Activated CD4-positive, alpha-beta T cell treated with anti-CD3 and anti-CD28 coated beads, Interleukin-2, Interleukin-4, amounts not matched to agents 100 ng/mL and 50 ng/mL, durations not matched to agents 16 hours and 8 hours (primary cell): ENCODE measurements at places on chromosomes 6 and 20.

DNA sequence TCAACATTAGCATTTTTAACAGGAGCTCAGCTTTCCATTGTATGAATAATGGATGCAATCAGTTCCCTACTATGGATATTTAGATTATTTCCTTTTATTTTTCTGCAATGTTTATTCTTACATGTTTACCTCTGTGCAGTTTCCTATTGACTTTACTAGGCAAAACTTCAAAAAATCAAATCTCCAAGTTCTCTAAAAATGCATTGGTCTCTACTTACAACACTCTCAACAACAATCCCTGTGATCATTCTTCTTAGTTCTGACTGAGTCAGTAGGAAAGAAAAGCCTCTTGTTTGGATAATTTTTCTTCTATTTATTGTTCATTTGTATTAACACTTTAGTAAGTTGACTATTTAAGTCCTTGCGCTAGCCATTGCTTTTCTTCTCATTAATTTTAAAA lies 126.1 kb downstream of the KIF13A start:
- DNase-seq: no peak

DNA sequence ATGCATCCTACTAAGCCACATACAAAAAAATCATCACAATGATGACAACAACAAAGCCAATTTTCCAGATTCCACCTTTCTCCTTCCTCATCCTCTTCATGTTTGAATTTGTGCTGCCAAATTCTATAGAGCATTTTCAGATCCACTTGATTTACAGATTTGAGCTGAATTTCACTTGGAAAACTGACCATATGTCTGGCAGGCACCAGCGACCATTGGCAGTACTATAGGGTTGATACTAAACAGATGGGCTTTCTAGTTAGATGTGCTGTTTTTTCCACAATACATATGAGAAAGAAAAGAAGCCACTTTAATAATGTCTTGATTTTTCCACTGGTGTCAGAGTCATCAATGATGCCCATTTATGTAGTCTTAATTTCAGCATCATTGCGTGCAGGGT lies 127.0 kb downstream of the PHACTR3 start:
- DNase-seq: no peak

DNA sequence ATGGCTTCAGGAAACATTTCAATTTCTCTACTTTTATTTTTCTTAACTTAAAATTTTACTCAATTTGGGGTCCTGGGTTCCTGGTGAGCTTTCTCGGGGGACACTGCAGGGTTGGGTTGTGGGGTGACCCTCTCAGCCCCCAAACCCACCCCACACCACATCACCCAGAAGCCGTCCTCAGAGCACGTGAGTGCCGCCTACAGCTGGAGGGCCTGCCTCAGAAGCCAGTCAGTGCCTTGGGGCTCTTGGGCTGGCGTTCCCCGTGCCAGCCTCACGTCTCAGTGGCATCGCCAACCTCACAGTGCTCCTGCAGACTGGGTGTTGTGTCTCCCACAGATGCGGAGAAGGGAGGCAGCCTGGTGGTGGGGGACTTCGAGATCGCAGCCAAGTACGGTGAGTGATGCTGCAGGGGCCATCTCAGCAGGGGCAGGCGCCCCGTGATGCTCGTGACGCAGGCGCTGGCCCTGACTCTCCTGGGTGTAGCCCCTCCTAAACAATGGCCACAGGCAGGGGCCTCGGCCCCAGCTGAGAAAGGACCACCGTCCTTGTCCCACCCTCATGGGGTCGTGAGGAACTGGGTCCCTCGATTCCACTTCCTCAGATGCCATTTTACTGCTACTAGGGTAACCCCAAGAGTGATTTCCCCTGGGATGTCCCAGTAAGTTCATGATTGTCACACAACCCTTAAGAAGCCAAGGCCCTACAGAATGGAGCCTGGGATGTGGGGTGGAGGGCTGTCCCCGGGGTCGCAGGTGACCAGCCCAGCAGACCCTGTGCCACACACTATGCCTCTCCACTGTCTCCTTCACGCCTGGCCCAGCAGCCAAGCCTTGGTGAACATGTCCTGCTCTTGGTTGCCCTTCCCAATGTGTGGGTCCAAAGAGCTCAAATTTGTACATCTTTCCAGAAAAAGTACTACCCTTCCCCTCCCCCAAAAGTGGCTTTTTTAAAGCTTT lies 23.8 kb upstream of the PYGB start:
- no peak for DNase-seq

DNA sequence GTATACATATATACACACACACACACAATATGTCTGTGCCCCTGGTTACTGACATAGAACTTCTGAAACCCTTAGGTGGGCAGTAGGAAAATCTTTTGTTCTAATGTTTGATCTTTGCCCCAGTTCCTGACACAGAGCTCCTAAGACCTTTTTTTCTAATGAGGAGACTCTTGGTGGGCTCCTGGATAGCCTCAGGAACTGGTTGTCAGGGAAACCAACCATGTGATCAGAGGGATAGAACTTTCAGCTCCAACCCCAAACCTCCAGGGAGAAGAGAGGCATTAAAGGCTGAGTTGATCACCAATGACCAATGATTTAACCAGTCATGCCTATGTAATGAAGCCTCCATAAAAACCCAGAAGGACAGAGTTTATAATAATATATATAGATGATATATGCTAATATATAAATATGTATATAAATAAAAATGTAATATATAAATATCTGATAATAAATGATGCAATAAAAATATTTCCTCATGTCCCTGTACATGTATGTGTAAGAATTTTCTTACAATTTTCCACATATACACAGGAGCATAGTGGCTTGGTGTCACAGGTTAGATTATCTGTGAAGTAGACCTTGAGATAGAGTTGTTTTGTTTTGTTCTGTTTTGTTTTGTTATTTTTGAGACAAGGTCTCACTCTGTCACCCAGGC lies 93.3 kb downstream of the GPX5 start:
- no peak for DNase-seq
